ENCODE measurements at places on chromosomes 4 and X.

DNA sequence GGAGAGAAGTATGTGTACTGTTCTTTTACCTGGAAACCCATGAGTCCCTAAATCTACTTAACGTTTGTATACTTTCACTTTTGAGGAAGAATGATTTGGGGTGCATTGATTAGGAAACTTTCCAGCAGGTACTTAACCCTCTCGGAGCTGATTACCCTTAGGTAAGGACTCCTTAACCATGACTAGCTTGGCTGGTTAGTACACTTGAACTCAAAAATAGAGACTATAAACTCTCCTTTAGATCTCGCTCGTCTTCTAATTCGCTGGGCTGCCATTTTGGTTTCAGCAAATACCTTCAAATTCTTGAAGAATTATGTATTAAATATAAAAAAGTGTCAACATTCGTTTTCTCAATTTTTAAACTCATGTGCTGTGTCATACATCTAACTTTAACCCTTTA is 2.0 kb downstream of the USP9X start:
- no peak for DNase-seq

- no peak for DNase-seq
These were observed 570.1 kb upstream of the ACTRT1 start for GRCh38 chrX:128622296-128622695.

DNA sequence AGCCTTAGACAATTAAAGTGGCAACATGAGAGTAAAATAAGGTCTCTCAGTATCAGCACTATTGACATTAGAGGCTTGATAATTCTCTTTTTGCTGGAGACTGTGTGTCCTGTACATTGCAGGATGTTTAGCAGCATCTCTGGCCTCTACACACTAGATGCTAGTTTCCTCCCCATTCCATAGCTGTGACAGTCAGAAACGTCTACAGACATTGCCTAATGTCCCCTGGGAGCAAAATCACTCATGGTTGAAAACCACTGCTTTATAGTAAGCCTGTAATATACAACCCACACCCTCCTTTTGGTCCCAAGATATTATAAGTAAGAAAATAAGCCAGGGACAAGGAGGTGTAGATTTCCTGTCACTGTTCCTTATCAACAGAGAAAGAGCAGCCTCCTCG is 166.0 kb downstream of the FRMPD4 start:
- DNase-seq = no peak

GRCh38 chr4:138992676-138993075 is 22.9 kb upstream of the NOCT start:
- DNase-seq = no peak

- no peak for DNase-seq
These were observed 76.7 kb downstream of the BMPR1B start for GRCh38 chr4:94834501-94834900.

DNA sequence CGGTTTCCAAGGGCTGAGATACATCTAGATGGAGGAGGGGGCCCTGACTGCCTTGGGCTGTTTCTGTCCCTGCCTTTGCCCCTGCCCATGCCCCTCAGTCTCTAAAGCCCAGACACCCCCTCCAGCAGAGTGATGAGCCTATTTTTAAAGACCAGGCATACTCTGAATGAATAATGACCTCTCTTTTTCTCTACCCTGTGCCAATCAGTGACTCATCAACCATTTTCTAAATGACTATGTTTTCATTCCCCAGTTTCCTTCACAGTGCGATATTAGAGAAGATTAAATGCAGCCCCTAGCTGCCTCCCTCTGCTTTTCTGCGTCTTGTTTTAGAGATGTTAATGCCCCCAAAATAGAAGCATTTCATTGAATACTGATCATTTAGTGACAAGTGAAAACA is 15.5 kb upstream of the NHS start:
- no peak for DNase-seq

DNA sequence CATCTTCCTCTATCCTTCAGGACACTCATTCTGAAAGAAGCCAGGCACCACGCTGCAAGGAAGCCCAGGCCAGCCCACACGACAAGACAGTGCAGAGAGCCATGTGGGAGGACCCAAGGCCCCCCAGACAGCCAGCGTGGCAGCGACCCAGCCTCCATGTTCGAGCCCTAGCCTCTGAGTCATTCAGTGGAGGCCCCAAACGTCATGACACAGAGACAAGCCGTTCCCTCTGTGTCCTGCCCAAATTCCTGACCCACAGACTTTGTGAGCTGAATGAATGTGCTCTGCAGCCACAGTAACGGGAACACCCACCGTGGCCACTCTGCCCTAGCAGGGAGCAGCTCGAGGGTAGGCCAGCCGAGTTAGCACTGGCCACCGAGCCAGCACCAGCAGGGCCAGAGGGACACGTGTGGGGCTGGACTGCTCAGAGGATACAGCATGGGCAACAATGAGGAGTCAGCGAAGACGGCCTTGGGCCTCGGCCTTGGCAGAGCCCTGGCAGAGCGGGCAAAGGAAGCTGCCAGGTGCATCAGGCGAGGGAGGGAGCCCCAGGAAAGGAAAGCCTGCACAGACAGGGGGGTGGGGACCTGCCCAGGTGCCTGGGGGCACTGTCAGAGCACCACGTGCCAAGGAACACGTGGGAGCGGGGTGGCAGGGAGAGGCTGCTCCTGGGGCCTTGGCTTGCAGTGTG is 8.6 kb downstream of the BLOC1S4 start:
- no peak for DNase-seq

DNA sequence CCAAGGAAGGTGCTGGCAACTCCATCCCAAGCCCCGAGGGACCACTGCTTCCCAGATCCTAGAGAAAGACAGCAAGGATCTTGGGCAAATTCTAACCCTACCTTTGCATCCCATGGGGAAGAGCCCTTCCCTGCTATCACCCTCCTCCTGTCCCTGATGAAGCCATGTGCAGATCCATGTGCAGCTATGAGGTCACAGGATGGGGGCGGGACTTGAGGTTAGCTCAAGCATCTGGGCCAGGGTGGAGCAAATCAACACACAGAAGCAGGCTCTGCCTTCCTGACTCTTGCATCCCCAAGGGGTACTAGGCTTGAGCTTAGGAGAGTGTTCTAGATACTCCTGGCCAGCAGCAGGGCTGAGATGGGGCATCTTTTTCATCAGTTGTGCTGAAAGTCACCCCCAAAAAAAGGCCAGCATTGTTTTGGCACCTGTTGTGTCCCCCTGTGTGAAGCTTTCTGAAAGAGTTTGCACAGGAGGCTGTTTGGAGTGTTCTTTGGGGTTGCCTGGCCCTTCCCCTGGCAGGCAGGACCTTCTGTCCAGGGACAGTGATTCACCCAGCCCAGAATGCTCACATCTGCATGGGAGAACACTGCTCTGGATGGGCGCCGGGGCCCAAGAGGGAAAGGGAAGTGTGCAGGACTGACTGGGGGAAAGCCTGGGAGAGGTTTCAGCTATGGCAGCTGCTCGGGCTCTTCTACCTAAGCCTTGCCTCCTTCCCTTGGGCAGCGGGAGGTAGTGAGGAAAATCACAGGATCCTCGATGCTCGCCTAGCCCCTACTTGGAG is 50.8 kb downstream of the PRPS1 start:
- DNase-seq = no peak

- no peak for DNase-seq
These were observed 5.2 kb downstream of the POU4F2 start for GRCh38 chr4:146643812-146644401.

- DNase-seq = no peak
These were observed 23.1 kb downstream of the ATP11C start for GRCh38 chrX:139909712-139910111.

GRCh38 chrX:105173071-105173470 is 47.4 kb downstream of the TEX13A start:
- no peak for DNase-seq

- DNase-seq = no peak
These were observed 27.7 kb downstream of the CD38 start for GRCh38 chr4:15805583-15806517.

GRCh38 chr4:165118256-165118909 is 5.7 kb upstream of the TMEM192 start:
- no peak for DNase-seq

- no peak for DNase-seq
These were observed 404.1 kb downstream of the MAPK10 start for GRCh38 chr4:85955620-85956292.

DNA sequence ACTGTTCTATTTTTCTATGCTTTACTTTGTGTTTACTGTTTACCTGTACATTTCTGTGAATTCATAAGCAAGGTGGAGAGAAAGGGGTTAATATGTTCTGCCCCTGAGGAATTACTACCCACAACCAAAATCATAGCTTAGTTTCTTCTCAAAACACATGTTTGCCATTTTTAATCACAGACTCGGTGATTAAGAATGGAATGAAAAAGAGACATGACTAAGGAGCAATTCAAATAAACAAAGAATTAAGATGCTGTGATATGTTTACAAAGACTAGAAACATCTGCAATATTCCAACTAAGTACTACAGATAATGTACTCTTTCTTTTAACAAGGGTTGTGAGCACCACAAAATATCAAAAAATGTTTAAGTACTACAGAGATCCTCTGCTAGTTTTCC is 11.7 kb upstream of the FAT4 start:
- no peak for DNase-seq

DNA sequence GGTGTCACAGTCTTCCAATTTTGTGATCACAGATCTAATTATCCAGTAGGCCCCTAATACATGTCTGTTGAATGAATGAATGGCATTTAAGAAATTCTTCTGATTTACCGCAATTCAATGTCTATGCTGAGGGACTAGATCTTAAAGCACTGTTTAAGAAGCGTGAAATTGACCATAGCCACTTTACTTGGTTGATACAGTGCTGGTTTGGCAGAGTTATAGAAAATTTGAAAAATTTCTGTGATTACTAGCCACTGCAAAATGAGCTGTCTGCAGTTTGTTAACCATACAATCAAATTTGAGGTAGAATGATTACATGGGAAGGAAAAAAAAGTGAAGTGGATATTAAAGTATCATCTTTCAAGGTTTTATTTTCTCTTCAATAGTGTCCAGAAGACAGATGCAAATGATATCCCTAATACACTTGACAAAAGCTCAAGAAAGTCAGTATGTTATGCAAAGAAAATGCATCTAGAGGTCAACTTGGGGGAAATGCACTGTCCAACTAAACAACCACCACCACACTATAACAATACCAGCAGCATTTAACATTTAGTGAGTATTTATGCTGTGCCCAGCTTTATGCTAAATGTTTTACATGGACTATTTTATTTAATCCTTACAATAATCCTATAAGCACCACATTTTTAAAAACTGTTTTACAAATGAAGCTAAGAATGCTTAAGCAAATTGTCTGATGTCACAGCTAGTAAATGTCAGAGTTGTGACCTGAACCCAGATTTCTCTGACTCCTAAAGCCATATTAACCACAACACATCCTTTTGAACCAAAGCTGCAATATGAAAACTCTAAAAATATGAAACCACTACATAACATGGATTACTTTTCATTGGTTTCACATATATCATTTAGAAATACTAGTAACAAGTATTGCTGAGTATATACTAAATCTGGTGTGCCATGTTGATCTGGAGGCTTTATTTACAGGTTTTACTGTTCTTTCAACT is 217.9 kb upstream of the MAB21L2 start:
- no peak for DNase-seq

- no peak for DNase-seq
These were observed 207.9 kb upstream of the ANXA3 start for GRCh38 chr4:78343682-78344081.

GRCh38 chrX:96861218-96861617 is 22.5 kb upstream of the RPA4 start:
- no peak for DNase-seq

DNA sequence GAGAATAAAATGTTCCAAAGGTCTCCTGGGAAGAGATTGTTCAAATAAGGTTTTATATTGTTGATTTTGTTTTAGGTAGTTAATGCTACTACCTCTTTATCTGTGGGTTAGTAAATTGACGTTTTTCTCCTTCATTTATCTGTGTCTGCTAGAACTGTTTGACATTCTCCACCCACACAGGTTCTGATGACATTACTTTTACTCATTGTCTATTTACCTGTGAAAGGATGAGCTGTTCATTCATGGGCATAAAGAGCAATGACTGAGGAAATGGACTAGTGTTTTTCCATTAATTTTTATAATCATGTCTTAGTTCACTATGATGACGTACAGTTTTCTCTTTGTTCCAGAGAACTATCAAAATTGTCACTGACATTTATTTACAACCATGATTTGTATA is 75.6 kb downstream of the CPE start:
- DNase-seq = no peak

DNA sequence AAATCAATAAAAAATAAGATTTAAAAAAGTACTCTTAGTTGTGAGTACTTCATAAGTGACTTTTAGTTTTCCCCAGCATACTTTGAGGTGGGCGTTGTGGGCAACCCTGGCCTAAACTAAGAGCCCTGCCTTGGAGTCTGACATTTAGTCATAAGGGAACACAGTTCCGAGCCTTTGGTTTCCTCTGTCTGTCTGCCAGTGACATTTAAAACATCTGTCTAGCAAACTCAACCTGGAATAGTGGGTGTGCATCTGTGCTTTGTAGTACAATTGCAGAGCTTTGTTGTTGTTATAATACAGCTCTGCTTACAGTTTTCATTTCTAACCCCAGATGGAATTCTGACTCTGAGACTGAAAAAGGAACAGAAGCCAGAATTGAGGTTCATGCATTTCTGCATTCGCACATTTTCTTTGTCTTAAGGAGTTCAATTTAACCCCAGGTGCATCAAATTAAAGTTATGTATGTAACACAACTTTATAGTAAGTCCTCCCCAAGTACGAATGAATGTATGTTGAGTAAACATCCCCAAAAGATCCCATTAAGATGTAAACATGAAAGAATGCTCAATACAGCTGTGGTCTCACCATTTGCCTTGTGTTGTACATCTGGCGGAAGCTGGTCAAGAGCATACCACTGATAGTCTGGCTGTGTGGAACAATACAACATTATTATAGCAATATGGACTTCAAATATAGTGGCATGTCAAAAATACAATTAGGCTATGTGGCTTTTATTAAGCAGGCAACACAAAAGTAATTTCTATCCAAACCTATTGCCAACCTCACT is 25.9 kb downstream of the TNIP3 start:
- DNase-seq = no peak

- DNase-seq = no peak
These were observed 81.0 kb downstream of the WWC2 start for GRCh38 chr4:183180096-183180495.

DNA sequence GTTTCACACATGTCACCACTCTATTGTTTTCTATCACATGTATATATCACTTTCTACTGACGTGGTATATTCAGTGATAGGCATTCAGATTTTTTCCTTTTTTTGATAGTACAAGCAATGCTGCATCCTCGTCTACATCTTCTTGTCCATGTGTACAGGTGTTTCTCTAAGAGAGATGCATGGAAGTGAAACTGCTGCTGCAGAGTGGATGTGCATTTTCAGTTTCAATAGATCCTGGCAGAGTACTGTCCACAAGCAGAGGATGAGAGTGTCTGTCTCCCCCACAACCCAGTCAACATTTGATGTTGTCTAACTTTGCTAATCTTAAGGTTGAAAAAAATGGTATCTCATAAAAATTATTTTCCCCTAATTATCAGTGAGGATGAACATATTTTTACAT is 194.0 kb upstream of the CASK start:
- DNase-seq = no peak

All from stimulated activated CD4-positive, alpha-beta T cell treated with anti-CD3 and anti-CD28 coated beads, Interleukin-1b, Interleukin-23, amount 100 ng/mL, for 1 hour (primary cell).